Stimulated activated CD8-positive, alpha-beta memory T cell treated with anti-CD3 and anti-CD28 coated beads, Interleukin-7, amount 100 ng/mL, for 48 hours (primary cell): ENCODE measurements at places on chromosomes 7 and 10.

DNA sequence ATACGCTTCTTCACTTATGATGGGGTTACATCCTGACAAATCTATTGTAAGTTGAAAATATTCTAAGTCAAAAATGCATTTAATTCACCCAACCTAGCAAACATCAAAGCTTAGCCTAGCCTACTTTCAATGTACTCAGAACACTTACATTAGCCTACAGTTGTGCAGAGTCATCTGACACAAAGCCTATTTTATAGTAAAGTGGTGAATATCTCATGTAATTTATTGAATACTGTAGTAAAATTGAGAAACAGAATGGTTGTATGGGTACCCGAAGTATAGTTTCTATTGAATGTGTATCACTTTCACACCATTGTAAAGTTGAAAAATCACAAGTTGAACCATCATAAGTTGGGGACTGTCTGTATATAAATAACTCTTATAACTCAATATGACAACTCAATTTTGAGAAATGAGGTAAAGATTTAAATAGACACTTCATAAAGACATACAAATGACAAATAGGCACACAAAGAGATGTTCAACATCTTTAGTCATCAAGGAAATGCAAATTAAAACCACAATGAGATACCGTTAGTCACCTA lies 73.9 kb downstream of the C10orf90 start:
- no peak for DNase-seq

GRCh38 chr10:102608487-102608886 lies 35.8 kb upstream of the TRIM8 start:
- no peak for DNase-seq

- no peak for DNase-seq
Measured at GRCh38 chr7:156021471-156021870, 209.2 kb upstream of the SHH start.

DNA sequence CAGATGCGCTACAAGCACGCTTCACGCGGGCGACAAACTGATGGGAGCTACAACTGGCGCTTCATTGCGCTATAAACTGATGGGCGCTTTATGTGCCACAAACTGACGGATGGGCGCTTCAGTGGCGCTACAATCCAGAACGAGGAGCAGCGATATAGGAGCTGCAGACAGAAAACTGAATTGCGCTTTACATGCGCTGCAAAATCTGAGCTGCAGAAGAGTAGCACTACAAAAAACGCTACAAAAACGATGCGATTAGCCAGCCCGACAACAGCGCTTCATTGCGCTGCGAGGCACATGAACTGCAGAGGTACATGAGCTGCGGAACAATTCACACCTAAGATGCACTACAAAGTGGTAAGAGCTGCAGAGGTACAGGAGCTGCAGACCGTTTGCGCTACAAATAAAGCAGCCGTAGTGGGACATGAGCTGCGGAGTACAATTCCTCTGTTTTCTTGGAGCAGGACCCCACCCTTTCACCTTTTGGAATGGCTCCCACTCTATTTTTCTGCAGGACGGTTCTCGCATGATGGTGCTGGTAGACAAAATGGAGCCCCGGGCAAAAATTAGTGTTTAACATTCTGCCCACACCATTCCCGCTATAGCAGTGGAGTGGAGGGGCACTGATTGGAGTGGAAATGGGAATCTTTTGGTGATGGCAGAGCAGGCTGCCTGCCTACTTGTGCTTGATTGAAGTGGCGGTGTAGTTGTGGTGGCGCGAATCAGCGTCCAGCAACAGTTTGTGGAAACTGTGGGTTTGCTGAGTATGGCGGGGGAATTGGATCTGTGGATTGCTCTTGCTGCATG lies 1.2 kb upstream of the SGCE start:
- DNase-seq = no peak

DNA sequence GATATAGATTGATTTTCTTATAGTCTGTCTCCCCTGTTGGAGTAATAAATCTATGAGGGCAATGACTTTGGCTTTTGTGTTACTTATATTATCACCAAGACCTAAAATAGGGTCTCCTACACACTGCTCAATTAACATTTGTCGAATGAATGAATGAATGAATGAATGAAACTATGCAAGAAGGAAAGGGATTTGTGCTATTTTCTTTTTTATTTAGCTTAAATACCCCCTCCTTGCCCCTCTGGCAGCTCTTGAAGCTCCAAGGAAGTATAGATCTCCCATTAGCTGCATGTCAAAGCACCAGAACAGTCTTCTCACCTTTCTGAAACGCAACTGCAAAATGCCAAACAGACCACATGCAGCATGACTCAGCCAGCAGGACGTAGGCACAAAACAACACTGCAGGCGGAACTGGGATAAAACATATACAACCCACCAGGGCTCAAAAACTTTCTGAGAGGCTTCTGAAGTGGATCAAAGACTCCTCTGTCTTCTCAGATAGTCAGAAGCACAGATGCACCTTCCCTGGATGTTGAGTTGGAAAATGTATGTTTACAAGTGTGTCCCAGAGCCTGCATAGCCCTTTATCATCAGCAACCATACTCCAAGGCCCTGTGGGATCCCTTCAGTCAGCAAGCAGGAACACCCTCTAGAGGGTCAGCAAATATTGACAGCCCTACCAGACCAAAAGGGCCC lies 187.8 kb downstream of the NPSR1 start:
- no peak for DNase-seq

DNA sequence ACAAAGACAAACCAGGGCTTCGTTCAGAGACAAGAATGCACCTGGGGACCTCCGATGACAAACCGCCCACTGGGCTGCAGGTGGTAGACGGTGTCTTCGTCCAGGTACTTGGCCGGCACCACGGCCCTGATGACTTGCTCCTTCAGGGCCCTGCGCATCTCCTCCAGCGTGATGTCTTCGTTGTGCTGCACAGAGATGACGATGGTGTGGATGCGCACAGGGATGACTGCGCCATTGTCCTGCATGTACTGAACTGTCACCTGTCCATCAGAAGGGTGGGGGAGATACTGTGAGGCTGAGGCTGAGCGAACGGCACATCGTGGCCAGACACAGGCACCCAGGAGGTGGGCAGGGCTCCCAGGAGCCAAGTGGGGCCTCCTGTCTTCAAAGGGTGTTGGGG lies 13.1 kb downstream of the MAT1A start:
- no peak for DNase-seq
